Hypothalamus (tissue), 51 donors: ENCODE measurements at places on chromosomes 1 and 21.

DNA sequence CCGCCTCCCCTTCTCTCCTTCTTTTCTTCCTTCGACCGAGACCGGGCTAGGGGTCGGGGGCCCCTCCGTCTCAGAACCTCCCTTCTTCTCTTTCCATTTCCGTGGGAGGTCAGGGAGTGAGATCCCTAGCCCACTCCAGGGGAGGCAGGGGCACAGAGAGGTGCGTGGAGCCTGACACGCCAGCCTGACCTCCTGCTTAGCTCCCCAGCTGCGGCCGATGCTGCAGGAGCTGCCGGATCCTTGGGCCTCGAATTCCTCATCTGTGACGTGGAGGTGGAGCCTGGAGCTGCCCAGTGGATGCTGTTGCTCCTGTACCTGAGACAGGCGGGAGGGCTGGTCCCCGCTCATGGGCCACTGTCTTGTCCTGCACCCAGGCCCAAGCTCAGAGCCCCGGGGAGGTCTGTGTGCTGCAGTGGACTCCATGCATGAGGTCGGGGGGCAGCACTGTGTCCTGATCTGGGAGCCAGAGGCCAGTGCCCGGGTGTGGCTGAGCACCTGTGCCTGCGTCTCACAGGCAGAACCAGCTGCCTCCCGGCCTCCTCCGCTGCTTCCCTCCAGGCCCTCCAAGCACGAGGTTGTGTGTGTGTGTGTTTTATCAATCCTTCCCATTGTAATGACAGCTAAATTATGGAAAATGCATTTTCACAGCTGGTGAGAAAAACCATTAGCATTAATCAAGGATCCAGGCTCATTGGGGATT is 55.3 kb upstream of the TTC34 start:
- DNase-seq, result no peak

DNA sequence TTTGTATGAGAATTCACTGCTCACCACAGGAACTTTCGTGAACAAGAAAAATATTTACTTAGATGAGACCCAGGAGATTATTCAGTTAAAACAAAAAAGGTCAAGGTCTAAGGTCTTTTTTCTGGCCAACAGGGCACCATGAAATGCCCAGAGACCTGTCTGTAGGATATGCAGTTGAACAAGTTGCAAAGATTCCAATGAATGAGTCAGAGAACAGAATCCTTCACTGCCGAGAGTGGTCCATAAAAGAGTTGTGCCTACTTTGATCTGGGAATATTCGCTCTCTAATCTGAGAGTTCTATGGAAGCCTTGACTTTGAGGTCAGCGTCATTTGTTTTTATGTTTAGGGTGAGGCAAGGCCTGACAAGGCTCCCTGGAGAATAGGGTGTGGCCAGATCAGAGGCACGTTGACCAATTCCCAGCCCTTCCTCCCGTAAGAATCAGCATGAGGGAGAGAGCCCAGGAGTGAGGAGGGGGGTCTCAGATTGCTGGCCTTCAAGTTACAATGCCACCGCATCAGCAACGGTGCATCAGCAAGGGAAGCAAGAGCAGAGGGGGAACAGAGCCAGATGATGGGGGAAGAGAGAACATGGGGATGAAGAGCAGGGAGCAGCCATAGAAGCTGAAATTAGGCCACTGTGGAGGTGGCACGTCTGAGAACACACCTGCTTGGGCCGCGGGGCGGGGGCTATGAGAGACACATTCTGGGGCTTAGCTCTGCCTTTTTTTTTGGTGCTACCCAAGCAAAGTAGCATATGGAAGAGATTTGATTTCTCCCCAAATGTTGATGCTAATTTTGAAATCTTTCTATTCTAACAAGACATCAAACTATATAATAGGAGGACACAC is 206.4 kb upstream of the RAB4A start:
- DNase-seq, result no peak

DNA sequence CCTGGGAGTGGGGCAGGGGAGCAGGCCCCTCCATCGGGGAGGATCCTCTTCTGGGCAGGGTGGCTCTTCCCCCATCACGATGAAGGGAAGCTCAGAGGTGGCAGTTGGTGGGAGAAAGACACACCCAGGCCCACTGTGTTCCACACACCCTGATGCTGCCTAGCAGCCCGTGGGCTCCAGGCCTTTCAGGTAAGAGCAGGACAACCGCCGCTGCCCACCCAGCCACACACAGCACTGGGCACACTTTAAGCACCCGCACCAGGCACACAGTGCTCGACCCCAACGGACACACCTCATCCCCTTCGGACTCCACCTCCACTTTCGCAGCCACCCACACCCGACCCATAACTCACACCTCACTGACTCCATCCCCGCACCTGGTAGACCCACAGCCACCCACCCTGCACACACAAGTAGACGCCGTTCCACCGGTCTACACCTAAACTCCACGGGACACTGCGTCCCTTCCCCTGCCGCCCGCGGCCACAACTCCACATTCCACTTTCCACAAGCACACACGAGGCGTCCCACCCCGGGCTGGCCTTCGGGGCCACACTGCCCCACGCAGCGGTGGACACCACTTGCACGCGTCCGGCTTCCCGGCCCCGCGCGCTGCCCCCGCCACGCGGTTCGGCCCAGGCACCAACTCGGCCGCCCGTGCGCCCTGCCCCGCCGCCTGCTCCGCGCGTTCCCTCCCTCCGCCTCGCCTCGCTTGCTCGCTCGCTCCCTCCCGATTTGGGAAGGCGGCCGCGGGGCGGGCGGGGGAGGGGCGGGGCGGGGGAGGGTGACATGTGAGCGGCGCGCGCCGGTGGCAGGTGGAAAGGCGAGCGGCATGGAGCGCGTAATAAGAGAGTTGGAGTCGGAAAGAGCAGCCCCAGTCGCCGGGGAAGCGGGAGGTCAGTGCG is at the start of gene KCNQ4:
TSS of gene KCNQ4 (plus strand) at position 787 of the 905 bp plus-strand sequence. CDS start 307 bp downstream, outside the sequence.
- no peak for DNase-seq

GRCh38 chr1:15261155-15262002 is 14.4 kb downstream of the FHAD1 start:
- no peak for DNase-seq
